Caco-2 (cell line): ENCODE measurements at places on chromosomes 1 and 21. TPM values are rescaled to one million over a fixed set of nuclear protein-coding genes. Genes with fewer than 3 reads are reported as not detected.

- DNase-seq: no peak
- H3K4me1 ChIP-seq: no peaks in the 10 kb centered on the region
- H3K4me3 ChIP-seq: no peak overlapping the region
- H3K27me3 ChIP-seq: no peaks in the 10 kb centered on the region
- H3K36me3 ChIP-seq: no peaks in the 10 kb centered on the region
Measured at GRCh38 chr1:170375082-170375723, 156.8 kb upstream of the GORAB start.

GRCh38 chr1:35431173-35431599, 126.0 kb downstream of the KIAA0319L start:
- no peaks in the 10 kb centered on the region for H3K36me3 ChIP-seq
- H3K27me3 ChIP-seq: no peaks in the 10 kb centered on the region
- no peaks in the 10 kb centered on the region for H3K4me1 ChIP-seq
- no peak for DNase-seq
- peak overlapping the region; percentile 10 for H3K27ac ChIP-seq

- no peaks in the 10 kb centered on the region for H3K27me3 ChIP-seq
- H3K4me1 ChIP-seq: no peaks in the 10 kb centered on the region
- no peaks in the 10 kb centered on the region for H3K36me3 ChIP-seq
- no peak overlapping the region for H3K4me3 ChIP-seq
Measured at GRCh38 chr1:227459977-227460376, 103.4 kb upstream of the ZNF678 start.

GRCh38 chr1:160823296-160823695, 27.3 kb downstream of the LY9 start:
- no peak for DNase-seq
- no peak overlapping the region for H3K27ac ChIP-seq
- 0 out of 2 replicates have a peak, but pooled peaks cover 3% of the 10 kb centered on the region for H3K4me1 ChIP-seq
- no peaks in the 10 kb centered on the region for H3K36me3 ChIP-seq
- no peaks in the 10 kb centered on the region for H3K27me3 ChIP-seq

DNA sequence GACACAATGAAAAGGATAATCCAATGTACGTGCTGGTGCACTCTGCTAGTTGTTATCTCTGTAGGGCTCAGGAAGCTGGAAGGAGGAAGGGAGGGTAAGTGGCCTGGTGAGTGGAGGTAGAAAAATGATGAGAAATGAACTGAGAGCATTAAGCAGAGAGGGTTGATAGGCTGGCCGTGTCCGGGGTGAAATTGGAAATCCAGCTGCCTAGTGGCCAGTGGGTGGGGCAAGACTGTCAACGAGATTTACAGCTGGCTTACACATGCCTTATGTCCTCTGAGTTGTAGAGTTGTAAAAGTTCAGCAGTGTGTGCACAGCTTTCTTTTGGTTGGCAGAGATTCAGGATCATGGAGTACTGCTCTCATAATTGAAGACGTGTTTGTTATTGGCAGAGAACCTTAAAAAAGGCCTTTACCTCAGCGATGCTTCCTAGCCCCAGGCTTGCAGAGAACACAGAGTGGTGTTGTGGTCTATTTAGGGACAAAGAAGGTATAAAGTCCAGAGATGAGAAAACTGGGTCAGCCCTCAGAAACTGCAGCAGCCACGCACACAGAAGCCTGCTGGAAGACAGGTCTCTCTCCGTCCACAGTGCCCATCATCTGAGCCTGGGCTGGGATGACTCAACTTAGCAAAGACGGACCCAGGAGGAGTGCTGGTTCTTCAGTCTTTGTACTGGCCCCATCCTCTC, 132.4 kb downstream of the EDEM3 start:
- H3K4me3 ChIP-seq: no peak overlapping the region
- 0 out of 2 replicates have a peak, but pooled peaks cover 4% of the 10 kb centered on the region for H3K4me1 ChIP-seq
- H3K27me3 ChIP-seq: no peaks in the 10 kb centered on the region; the same call in none of the 2 replicates
- no peaks in the 10 kb centered on the region for H3K36me3 ChIP-seq

DNA sequence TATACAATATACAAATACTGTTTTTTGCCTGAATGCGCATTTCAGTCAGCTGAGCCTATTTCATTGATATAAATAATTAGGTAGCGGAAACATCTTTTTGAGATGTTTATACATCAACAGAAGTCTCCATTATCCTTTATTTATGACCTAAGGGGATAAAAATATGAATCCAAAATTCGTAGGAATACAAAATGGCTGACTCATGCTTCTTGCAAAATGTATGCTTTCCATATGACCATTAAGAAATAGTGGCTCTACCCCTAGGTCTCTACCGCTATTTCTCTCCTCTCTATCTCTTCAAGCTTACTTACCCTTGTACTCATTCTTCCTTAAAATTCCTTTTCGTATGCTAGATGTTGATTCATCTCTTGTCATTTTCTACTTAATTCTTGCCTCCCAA, 338.4 kb upstream of the TMPRSS15 start:
- H3K4me1 ChIP-seq: no peaks in the 10 kb centered on the region
- DNase-seq: no peak
- H3K27ac ChIP-seq: no peak overlapping the region
- no peaks in the 10 kb centered on the region for H3K27me3 ChIP-seq

DNA sequence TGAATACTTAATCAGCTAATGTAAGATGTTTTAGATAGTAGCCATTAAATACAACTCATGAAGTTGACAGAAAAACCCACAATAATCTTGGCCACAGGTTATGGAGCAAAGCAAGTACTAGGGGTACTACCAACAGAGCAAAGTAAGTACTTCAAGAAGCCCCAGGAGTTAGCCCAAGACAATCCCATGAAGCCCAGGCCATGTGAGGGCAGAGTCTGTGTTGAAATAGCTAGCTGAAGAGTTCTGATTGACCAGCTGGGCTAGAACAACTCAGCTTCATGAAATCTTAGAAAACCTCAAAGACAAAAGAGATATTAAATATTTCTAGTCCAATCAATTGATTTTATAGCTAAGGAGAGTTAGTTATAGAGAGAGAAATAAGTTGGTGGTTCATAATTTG, 212.9 kb upstream of the HOOK1 start:
- no peak overlapping the region for H3K4me3 ChIP-seq
- no peak for DNase-seq
- H3K27me3 ChIP-seq: no peaks in the 10 kb centered on the region
- H3K4me1 ChIP-seq: no peaks in the 10 kb centered on the region

DNA sequence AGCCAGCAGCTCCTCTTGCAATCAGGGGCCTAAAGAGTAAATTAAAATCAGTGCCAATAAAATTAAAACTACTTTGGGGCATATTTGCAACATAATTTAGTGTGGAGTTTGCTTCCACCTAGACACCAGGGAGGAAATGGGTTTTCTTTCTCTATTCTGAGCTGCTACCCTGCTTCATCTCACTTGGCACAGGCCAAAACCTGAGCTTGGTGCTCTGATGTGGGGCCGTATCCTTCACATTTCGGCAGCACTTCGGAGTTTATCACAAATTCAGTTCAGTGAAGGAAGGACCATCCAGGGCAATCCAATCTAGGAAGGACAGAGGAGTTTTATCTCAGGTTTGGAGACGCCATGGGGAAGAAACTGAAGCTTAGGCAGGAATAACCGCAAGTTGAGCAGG, 123.6 kb upstream of the SPATA6 start:
- no peak overlapping the region for H3K27ac ChIP-seq
- DNase-seq: no peak
- H3K4me1 ChIP-seq: no peaks in the 10 kb centered on the region
- no peaks in the 10 kb centered on the region for H3K36me3 ChIP-seq
- H3K27me3 ChIP-seq: no peaks in the 10 kb centered on the region
- H3K4me3 ChIP-seq: no peak overlapping the region

- no peaks in the 10 kb centered on the region for H3K27me3 ChIP-seq
- DNase-seq: no peak
- no peak overlapping the region for H3K27ac ChIP-seq
- no peak overlapping the region for H3K4me3 ChIP-seq
Measured at GRCh38 chr1:33072707-33073106, 8.2 kb upstream of the AZIN2 start.

- H3K27ac ChIP-seq: no peak overlapping the region
- no peaks in the 10 kb centered on the region for H3K36me3 ChIP-seq
Measured at GRCh38 chr1:64073705-64074104, 129.7 kb upstream of the UBE2U start.

- peak; percentile 52 for DNase-seq
- no peaks in the 10 kb centered on the region for H3K36me3 ChIP-seq
- no peaks in the 10 kb centered on the region for H3K4me1 ChIP-seq
Measured at GRCh38 chr1:237851210-237851845, 39.4 kb downstream of the ZP4 start.

DNA sequence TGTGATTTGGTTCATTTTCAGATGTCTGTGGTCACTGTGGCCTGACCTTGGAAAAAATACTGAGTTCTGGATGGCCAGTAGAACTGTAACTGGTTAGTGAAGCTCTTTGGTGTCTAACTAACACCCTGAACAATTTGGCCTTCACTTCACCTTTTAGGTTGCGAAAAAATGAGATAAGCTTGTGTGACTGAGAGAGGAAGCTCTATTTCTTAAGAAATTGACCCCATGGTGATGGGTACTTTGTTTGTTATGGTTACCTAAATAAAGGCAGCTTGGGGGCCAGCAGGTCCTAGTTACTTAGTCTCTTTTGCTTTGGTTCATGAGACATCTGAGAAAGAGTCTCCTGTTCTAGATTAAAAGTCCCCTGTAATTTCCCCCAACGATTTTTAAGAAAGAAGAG, 181.6 kb downstream of the ZNF326 start:
- H3K36me3 ChIP-seq: no peaks in the 10 kb centered on the region
- no peak for DNase-seq
- no peaks in the 10 kb centered on the region for H3K4me1 ChIP-seq

DNA sequence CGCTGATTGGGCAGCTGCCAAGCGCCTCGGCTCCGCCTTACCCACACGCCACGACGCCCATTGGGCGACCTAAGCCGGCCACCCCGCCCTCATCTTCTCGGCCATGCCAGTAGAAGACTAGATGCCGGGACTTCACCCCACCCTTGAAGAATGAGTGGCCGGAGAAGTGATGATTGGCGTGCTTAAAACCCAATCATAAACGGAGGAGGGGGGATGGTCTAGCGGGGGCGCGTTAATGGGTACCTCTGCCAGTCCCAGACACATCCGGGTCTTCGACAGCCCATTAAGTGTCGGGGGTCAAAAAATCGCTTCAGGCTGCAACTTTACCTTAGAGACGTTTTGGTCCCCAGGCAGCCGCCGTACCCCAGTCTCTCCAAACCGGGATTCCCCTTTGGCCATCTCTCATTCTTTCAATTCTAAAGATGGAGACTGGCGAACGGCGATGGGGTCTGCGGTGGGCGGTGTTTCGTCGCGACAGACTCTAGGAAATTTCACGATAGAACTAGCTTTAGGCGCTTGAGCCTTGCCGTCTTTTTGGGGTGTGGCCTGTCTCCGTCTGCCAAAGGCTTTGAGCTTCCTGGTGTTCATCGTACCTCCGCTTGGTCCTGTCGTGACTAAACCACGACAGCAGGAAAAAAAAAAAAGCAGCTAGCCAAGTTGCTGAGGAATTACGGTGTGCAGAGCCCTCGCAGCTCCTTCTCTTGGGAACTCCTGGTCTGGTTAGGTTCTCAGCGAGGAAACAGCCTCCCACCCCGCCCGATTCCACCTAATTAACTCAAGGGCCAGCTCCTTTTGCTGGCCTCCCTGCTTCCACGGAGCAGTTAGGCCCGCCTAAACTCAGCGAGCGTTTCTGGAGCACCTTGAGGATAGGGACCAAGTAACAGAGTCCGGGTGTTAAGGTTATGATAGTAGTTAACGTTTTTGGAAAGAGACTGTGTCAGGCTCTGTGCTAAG, at the start of gene GATAD2B:
Gene GATAD2B (minus strand): TSS at position 1 of the 954 bp plus-strand sequence. CDS start 94,625 bp downstream, outside the sequence.
- peaks cover 16% of the 10 kb centered on the region for H3K4me1 ChIP-seq
- no peaks in the 10 kb centered on the region for H3K27me3 ChIP-seq
- H3K27ac ChIP-seq: peak within 1 kb of the TSS; percentile 86

DNA sequence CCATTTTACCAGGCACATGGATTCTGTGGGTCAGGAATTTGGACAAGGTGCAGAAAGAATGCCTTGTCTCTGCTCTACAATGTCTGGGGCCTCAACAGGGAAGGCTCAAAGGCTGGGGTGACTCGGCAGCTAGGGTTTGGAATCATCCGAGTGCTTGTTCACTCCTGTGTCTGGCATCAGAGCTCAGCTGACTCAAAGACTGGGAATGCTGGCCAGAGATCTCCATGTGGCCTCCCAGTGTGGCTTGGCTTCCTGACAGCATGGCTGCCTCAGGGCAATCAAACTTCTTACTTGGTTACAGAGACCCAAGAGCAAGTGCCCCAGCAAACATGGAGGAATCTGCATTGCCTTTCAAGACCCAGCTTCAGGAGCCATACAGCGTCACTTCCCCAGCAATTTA, 110.5 kb downstream of the TOMM20 start:
- peaks cover 18% of the 10 kb centered on the region for H3K4me1 ChIP-seq
- no peaks in the 10 kb centered on the region for H3K27me3 ChIP-seq
- no peak overlapping the region for H3K4me3 ChIP-seq
- no peaks in the 10 kb centered on the region for H3K36me3 ChIP-seq
- peak; percentile 47 for DNase-seq

DNA sequence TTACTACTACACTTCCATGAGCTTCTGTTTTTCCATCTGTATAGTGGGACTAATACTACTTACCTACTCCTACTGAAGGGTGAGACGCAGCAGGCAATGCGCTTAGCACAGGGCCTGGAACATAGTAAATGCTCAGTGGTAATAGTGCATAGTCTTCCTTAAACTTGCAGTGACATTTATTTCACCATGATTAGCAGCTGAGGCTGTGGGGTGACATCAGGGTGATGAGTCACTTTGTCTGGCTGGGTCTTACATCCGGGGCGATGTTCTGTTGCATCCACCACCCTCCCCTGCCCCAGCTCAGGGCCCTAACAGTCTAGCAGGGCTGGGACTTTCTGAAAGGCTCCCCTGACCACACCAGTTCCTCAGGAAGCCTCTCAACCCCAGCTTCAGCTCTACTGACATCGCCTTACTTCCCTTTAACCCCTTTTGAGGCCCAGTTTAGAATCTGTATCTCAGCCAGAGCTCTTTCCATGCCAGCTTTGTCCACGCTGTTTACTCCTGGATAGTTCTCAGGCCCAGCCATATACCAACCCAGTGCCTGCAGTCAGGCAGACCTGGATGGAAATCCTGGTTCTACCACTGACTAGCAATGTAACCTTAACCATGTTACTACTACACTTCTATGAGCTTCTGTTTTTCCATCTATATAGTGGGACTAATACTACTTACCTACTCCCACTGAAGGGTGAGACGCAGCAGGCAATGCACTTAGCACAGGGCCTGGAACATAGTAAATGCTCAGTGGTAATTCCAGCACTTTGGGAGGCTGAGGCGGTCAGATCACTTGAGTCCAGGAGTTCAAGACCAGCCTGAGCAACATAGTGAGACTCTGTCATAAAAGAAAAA, 66.3 kb downstream of the CD58 start:
- DNase-seq: no peak
- H3K27me3 ChIP-seq: no peaks in the 10 kb centered on the region
- H3K27ac ChIP-seq: peak overlapping the region; percentile 55
- H3K4me1 ChIP-seq: peaks cover 14% of the 10 kb centered on the region; the same call in 1 of the 2 replicates

DNA sequence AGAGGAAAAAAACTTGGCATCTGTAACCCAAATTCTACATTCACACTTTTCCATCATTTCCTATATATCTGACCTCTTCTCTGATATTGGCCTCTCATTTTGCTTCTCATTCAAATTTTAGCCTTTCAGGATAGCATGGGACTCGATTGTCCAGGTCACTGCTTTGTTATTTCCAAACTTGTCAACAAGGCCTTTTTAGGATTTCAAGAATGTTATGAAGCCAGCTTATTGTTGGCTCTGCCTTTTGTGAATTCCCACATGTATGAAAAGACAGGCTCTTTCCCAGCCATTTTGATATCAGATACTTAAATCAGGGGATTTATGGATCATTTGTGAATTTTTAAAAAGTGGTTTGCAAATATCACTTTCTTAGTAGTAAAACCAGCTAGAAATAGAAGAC, 663.5 kb downstream of the NCAM2 start:
- DNase-seq: no peak
- no peaks in the 10 kb centered on the region for H3K27me3 ChIP-seq
- no peaks in the 10 kb centered on the region for H3K36me3 ChIP-seq

GRCh38 chr1:119884711-119885110, 11.6 kb downstream of the ADAM30 start:
- H3K36me3 ChIP-seq: no peaks in the 10 kb centered on the region
- H3K4me1 ChIP-seq: no peaks in the 10 kb centered on the region
- H3K27me3 ChIP-seq: no peaks in the 10 kb centered on the region
- no peak overlapping the region for H3K4me3 ChIP-seq

The TIE1 gene
- total RNA-seq: not detected in 2 replicates

The PGLYRP3 gene
- total RNA-seq: not detected in 2 replicates
